ENCODE measurements at places on chromosomes 6 and 20.

DNA sequence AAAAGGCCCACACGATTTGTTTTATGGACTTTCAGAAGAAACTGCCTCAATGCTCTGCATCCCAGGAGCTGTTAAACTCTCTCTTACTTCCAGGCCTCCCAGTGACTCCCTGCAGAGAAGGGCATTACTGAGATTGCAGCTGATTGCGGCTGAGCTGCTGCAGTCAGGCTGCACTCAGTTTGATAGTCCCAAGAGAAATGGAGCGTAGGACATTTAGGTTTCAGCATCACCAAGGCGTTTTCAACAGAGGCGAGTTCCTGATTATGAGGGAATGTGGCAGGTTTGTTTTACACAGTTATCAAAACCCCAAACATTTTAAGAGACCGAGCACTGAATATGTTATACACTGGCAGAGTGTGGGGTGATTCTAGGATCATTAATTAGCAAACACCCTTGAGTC is 145.6 kb downstream of the TBX18 start:
- peak; percentile 40 for DNase-seq

DNA sequence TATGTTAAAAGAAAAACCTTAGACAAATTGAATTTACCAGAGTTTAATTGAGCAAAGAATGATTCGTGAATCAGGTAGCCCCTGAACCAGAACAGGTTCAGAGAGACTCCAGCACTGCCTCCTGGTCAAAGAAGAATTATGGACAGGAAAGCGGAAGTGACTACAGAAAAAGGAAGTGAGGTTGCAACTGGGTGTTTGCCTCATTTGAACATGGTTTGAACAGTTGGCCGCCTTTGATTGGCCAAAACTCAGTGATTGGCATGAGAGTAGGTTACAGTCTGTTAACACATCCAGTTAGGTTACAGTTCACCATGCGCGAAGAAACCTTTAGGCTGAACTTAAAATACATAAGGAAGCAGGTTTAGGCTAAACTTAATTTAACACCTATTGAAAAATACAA is 248.8 kb downstream of the TFAP2A start:
- no peak for DNase-seq

DNA sequence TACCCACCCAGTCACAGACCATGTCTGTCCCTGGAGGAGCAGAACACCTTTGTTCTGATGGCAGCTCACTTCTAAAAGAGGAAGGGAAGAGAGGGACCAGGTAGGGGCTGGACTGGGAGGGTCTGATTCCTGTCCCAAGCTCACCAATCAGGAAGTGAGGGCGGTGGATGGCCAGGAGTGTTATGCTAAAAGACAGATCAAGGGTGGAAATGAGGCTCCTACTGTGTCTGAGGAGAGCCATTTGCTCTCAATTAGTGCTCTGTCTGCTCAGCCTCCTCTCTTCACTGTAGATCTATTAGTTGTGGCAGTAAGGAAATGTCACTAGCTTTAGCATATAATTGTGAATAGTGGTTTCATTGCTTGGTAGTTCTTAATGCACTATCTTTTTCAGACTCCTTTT is 72.5 kb downstream of the ARMC2 start:
- no peak for DNase-seq

- DNase-seq: no peak
These were observed 10.6 kb downstream of the BFSP1 start for GRCh38 chr20:17520583-17520982.

DNA sequence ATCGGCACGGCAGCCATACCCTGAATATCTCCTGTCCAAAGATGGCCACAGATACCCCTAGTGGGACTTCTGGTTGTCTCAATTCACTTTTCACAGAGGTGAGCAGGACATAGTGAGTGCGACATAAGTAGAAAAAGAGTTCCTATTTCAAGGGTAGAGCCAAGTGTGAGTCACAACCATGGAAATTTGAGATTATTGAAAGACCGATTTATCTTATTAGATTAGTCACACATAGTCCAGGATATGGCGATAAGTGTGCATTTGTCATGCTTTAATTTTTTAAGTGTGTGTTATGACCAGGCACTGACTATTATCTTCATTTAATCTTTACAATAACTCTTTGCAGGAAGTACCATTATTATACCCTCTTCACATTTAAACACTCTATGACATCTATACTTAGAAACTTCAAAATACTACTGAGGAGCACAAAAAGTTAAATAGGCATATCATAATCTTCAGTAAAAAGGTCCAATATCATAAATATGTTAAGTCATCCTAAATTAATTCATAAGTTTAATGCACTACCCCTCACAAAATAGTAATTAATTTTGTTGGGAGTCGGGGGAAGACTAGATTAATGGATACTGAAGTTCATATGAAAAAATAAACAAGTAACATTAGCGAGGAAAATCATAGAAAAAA is 13.4 kb upstream of the TNFAIP3 start:
- DNase-seq: peak; percentile 58

GRCh38 chr20:44615876-44616603 is 33.7 kb downstream of the PKIG start:
- DNase-seq: no peak

GRCh38 chr6:108782179-108783041 is 65.8 kb upstream of the ARMC2 start:
- DNase-seq: peak; percentile 83

DNA sequence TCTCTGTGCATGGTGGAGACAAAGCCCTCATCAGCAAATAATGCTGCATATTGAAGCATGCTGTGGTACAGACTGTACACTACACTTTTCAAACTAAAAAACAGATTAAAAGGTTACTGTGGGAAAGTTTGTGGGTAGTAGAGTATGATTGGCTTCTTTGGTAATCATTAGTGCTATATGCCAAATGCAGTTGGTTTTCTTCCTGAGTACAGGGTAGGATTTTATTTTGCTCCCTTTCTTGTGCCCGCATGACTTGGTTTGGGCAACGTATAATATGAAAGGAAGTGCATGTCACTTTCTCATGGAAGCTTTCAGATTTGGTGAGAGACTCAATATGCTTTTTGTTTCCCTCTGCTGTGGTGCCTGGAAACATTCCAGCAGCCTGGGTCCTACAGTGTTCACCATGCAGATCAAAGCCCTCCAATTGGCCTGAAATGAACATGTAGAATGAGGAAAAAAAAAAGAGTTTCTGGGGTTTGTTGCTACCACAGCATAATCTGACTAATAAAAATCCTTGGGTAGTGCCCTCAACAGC is 270.7 kb upstream of the ADGRB3 start:
- no peak for DNase-seq

DNA sequence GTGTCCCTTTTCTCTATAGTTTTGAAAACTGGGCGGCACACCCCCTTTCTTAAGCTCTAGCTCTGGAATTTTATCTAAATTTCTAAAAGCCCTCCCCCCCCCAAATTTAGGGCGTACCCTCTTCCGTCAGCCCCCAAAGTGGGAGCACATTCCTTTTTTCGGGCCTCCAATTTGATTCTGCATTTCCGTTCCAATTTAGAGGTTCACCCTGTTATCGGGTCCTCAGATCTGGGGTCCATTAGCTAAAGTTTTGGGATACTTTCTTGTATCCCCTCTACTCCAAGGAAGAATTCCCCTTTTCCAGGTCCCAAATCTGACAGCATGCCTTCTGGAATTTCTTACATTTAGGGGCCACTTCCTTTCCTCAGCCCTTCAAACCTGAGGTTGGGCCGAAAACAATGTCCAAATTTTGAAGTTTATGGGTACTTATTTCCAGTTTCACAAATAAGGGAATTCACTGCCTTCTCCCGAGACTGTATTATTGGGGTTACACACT is 796 bp downstream of the PHF20 start:
- DNase-seq: no peak

GRCh38 chr20:42378826-42379225 is 760.6 kb upstream of the CHD6 start:
- no peak for DNase-seq

DNA sequence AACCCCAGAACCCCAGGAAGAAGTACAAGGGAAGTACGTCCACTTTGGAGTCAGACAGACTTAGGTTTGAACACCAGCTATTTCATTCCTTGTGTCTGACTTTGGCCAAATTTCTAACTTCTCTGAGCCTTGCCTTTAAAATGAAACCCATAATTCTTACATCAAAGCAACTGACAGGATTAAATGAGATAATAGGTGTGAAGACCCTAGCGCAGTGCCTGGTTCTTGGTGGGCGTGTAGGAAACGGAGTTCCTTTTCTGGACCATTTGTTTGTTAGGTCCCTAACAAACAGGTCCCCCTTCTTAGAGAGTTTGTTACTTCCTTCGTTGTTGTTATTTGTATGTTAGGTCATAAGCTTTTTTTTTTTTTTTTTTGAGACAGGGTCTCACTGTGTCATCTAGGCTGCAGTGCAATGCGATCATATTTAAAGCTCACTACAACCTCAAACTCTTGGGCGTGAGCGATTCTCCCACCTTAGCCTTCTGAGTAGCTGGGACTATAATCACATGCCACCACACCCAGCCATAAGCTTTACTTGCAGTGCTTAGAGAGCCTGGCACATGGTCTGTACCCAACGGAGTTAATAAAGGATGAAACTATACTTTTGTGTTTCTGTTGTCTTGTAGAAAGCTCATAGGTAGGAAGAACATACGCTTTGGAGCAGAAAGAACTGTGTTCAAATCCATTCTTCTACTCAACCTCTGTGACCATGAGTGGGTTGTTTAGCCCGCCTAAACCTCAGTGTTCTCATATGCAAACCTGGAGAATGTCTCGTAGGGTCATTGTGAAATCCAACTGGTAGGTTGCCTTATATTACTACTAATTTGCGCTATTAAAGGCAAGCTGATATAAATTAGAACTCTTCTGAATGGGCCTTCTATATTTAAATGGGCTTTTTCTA is 21.8 kb upstream of the MROH8 start:
- DNase-seq: peak; percentile 35

DNA sequence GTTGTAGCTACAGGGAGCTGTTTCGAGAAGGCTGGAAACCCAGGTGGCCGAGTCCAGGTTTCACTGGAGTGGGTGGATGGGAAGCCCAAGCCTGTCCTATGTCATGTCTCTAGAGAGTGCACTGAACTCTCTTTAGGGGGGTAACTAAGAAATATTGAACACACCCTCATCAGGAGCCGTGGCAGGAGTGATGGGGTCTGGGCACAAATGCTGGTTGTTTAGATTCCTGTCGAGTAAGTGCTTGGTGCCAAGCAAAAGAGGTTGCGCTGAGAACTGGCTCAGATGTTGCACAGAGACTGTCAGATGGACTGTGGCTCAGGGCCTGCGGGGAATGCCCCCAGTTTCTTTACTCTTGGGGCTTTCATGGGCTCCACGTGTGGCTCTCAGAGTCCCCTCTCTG is 7.3 kb upstream of the FAM209A start:
- no peak for DNase-seq

DNA sequence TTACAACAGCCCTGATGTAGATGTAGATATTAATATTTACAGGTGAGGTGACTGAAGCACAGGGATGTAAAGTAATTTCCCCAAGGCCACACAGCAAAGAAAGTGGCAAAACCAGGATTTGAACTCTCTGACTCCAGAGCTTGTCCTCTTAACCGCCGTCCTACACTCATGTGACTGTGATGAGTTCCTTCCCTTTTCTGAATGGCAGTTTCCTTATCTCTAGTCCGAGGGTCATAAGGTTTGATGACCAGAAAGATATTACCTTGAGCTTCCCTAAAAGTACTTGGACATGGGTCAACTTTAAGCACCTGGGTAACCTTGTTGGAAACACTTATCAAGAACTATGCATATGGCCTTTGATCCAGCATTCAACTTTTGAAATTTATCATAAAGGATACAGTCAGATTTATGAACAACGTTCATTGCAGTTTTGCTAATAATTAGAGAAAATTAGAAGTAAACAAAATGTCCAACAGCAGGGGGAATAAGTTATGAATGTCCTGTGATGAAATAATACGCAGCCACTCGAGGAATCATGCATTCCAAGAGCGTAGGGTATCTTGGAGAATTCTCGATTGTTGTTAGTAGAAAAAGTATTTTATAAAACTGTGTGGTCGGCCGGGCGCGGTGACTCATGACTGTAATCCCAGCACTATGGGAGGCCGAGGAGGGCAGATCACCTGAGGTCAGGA is 2.3 kb upstream of the TLDC2 start:
- DNase-seq: no peak

GRCh38 chr6:140711019-140711613 is 1336.7 kb upstream of the CITED2 start:
- no peak for DNase-seq

- no peak for DNase-seq
These were observed 9.5 kb downstream of the TNFAIP3 start for GRCh38 chr6:137876547-137876946.

GRCh38 chr6:108419934-108420609 is 125.2 kb downstream of the AFG1L start:
- DNase-seq: no peak

- no peak for DNase-seq
These were observed 11.6 kb downstream of the SLC9A8 start for GRCh38 chr20:49824206-49824605.

DNA sequence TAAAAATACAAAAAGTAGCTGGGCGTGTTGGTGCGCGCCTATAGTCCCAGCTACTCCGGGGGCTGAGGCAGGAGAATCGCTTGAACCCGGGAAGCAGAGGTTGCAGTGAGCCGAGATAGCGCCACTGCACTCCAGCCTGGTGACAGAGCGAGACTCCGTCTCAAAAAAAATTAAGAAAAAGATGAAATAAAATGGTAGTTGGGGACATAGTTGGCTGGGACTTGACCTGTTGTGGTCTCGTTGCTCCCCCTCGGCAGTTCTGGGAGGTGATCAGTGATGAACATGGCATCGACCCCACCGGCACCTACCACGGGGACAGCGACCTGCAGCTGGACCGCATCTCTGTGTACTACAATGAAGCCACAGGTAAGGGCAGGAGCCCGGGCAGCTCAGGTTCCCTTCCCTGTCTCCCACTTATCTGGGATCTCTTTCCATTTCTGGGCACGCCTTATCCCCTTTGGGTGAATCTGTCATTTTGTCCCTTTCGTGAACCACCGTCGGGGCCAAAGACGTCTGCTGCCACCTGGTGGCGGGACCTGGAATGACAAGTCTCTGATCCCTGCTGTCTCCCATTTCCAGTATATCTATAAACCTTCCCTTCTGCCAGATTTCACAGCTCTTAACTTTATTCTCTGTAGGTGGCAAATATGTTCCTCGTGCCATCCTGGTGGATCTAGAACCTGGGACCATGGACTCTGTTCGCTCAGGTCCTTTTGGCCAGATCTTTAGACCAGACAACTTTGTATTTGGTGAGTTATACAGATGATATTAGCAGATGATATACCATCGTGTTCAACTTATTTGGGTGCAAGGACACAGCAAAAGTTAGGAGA is 2.3 kb downstream of the TUBB start:
- DNase-seq: peak; percentile 59
